ENCODE measurements at places on chromosomes 2 and 18.

DNA sequence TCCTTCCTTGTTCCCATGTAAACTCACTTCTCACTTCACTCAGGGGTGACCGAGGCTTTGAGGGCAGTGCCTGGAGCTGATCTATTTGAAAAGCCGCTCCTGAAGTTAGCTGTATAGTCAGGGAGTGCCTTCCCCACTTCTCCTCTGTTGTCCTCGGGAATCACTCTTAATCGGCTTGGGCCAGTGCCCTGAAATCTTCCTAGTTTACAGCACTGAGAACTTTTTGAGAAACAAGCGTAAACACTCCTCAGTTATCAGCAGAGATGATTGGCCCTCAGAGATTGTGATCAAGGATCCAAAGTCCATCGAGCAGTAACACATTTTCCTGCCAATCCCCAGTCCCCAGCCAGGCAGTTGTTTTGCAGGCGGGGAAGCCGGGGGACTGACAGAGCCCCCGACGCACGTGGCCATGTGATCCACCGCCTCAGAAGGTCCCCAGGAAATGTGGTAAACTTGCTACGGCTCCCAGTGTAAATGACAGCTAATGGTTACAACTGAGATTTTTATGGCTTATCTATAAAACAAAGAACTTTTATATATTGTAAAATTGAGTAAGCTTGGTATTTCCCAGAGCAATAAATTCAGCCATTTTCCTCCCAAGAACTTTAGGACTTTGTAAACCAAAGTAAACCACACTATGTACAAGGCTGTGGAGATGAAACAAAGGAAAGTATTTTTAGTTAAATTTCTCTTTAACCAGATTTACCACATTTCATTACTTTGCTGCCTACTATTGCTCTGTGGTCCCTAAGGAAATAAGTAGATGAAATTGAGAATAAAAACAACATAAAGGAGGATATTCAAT is 53.5 kb downstream of the C18orf63 start:
- DNase-seq, result no peak

DNA sequence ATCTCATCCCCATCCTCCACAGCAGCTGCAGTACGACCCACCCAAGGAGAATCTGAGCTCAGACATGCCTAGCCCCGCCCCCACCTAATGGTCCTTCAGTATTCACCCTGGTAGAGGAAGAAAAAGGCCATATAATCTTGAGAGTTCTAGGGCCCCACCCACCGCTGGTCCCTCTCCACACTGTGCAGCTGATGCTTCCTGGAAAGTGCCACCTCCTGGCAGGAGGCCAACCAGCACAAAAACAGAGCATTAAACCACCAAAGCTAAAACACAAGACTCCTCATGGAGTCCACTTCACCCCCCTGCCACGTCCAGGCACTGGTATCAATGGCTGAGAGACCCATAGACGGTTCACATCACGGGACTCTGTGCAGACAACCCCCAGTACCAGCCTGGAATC is 40.7 kb downstream of the MC4R start:
- no peak for DNase-seq

GRCh38 chr2:113858764-113859163 is 31.1 kb upstream of the ACTR3 start:
- no peak for DNase-seq

DNA sequence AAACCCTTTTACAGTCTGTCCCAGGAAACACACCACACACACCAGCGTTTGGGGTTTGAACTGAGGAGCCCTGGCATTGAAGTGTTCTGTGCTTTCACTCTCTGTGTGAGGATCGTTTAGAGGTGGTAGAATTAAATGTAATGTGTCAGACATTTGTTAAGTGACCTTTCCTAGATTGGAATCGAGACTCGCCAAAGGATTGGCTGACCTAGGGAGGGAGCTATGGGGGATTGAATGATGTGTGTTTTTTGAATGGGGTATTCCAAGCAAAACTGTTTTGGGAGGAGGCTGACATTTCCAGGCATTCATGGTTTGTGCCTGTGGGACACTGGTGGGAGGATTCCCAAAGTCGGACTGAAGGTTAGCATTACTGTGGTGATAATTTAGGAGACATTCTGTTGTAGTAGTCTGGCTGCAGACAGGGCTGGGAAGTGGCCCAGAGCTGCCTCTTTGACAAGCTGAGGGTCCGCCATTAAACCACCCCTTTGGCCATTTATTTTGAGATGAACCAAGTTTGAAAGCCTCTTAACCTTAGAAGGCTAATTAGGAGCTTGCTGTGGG is 1.7 kb downstream of the MYO1B start:
- no peak for DNase-seq

- no peak for DNase-seq
These were observed 143.3 kb downstream of the HDAC4 start for GRCh38 chr2:239257511-239257937.

DNA sequence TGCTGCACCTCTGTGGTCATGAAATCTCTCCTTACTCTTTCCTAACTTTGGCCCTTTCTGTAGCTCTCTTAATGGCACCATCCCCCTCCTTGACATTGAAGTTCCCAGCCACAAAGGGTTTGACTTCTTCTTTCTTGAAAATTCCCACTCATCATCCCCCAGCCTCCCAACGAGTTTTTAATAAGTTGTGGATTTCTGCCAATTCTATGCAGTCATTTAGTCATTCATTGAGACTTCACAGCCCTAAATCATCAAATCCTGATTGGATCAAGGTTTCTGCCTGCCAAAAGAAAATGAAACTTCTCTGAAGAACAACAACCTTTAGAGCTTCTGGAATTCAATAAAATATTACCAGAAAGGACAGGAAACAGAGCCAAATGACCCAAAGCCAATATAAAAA is 354.3 kb downstream of the CLIP4 start:
- DNase-seq, result no peak

DNA sequence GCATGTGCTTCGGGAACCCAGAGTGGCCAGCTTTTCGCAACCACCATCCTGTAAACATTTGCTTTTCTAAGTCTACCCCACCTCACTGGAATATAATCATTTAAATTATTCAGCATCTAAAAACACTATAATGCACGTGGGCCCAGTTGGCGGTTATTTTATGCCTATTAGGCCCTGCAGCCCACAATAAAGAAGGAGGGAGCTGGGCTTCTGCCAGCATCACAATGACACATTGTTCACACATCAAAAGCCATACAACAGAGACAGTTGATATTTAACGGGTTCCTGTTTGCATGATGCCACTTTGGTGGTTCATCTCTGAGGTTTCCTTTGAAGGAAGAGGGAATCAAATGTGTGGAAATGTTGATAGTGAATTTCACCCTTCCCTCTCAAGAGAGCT is 916.0 kb upstream of the CELF4 start:
- DNase-seq, result no peak

DNA sequence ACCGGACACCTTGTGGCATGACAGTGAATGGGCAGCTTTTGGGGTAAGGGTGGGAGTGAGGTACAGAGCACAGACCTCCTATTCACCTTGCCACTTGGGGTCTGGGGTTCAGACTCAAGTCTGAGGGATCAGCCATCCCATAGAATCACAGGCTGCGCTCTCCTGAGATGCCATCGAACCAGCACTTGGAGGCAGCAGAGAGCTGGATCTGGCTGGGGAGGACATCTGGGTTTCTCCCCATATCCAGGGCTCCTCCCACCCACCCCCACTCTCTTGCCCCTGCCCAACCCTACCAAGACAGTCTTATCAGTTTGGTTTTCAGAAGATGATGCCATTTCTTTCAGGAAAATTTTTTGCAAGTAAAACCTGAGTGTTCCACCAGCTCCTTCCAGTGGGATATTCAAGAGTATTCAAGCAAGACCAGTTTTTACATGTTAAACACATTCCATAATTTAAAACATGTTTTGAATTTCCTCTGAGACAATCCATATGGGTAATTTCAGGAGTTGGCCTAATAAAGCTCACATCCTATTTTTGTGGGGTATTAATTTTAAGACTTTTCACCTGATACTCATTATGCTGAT is 29.2 kb upstream of the TEX44 start:
- DNase-seq, result no peak

GRCh38 chr2:172845028-172845630 is 109.5 kb downstream of the RAPGEF4 start:
- DNase-seq, result no peak

GRCh38 chr2:235263205-235264120 is 230.4 kb upstream of the AGAP1 start:
- DNase-seq, result no peak

DNA sequence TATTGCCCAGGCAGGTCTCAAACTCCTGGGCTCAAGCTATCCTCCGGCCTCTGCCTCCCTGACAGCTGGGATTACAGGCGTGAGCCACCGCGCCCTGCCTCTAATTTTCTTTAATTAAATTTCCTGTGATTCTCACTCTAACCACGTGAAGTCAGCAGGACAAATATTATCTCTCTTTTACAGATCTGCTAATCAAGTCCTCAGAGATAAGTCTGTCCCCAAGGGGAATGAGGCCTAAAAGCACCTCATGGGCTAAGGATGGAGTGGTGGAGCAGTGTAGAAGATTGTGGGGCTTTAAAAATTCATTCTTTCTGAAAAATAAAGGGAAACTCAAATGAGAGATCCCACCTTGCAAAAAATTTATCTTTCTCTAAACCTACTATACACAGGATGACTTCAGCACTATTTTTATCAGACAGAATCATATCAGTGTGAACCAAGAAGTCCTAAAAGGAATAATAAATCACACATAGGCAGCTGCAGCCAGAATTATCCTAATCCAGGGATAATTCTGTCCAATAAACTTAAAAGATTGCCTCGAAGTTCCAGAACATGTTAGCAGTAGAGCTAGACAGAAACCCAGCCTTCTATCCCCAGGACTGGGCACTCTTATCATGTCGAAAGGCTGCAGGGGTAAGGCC is 38.3 kb upstream of the BMPR2 start:
- no peak for DNase-seq

GRCh38 chr2:52077159-52077558 is 1045.2 kb upstream of the NRXN1 start:
- DNase-seq, result no peak

DNA sequence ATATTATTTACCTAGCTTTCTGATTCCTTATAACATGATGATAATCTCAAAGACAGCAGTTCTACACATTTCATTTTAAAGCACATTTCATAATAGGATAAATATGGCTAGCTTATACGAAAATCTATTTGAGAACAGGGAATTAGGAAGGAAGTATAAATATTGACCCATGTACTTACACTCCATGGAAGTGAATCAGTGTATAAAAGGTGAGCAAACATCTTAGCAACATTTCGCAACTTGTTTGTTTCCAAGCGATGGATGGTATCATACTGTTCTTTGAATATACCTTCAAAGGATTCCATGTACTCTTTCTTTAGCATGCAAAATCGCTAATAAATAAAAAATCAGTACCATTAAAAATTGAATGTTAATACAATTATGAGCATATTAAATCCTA is 53.1 kb downstream of the CWC22 start:
- no peak for DNase-seq

- DNase-seq, result no peak
These were observed 171.3 kb downstream of the LOXHD1 start for GRCh38 chr18:46485675-46486194.

DNA sequence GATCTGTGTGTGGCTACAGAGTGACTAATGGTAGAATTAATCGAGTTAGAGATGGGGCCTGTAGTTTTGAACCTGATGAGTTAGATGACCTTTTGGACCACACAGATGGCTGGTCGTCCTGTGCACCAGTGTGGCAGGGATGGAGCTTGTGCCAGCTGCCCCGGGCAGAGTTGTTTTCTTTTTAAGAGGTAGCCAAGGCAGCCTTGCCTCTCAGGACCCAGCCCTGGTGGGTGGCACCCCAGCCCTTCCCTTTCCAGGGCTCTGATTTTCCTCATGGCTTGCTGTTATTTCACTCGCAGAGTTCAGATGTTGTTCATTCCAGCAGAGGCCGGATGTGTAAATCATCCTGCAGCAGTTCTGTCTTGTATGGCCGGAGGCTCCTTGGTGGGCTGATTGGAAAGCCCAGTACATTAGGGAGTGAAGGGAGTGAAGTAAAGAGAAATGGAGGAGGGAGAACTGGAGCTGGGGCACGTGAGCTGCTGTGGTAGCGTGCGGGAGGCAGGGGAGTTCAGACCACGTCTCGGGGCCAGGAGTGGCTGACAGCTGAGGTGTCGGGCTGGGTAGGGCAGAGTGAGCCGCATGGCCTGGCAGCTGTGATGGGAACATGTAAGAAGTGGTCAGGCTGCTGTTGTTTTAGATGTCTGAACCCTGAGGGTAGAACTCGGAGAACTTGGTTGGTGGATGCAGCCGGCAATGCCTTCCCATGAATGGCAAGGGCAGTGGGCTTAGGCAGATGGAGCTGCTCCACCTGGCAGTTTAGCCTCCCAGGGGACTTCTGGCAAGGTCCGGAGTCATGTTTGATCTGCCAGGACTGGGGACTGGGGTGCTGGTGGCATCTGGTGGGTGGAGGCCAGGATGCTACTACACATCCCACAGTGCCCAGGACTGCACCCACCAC is 28.8 kb downstream of the ASAP2 start:
- no peak for DNase-seq

- DNase-seq, result no peak
These were observed 49.8 kb downstream of the PTPN4 start for GRCh38 chr2:119809339-119810048.

DNA sequence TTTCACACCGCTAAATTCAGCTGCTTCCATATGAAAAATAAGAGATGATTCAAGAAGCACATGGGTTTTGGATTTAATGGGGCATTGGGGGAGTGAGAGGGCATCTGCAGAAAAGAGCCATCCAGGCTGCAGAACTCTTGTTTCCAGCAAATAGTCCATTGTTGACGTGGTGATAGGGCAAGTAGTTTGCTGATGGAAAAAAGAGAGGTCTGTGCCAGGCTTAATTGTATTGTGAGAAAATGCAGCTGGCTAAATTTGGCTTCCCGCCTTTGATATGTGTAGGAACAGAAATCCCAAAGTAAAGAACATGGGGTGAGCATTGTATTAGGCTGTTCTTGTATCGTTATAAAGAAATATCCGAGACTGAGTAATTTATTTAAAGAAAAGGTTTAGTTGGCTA is 199.5 kb downstream of the SETBP1 start:
- no peak for DNase-seq

GRCh38 chr2:218894151-218894879 is 13.7 kb downstream of the WNT10A start:
- no peak for DNase-seq

GRCh38 chr2:219962801-219963200 is 335.4 kb downstream of the SLC4A3 start:
- no peak for DNase-seq

GRCh38 chr2:2662037-2662846 is 331.2 kb upstream of the MYT1L start:
- no peak for DNase-seq

- DNase-seq, result no peak
These were observed 594.0 kb downstream of the ERBB4 start for GRCh38 chr2:211944572-211944971.

DNA sequence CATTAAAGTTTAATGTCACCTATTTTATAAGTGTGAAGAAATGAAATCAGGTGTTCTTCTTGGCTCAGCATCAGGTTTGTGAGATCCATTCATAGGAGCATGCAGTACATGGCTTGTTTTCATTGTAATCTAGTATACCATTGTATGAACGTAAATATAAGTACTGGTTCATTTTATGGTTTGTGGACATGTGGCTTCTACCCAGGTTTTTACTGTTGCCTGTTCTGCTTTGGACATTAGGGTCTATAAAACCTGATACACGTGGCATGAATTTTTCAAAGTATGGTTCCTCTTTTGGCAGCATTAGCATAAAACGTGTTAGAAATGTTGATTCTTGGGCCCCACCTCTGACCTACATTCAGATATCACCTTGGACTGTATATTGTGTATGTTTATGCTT is 175.5 kb downstream of the PRPF40A start:
- no peak for DNase-seq

All from stimulated activated CD4-positive, alpha-beta T cell treated with anti-CD3 and anti-CD28 coated beads, Interleukin-4, amount 100 ng/mL, for 4 hours (primary cell).